ENCODE measurements at places on chromosomes 16 and 17.

GRCh38 chr16:85749771-85750145 lies 1.1 kb downstream of the C16orf74 start:
- no peak for DNase-seq
- H3K27ac ChIP-seq: no peak overlapping the region
- H3K27me3 ChIP-seq: no peaks in the 10 kb centered on the region
- H3K4me3 ChIP-seq: peak overlapping the region; percentile 57
- peaks cover 44% of the 10 kb centered on the region for H3K4me1 ChIP-seq

DNA sequence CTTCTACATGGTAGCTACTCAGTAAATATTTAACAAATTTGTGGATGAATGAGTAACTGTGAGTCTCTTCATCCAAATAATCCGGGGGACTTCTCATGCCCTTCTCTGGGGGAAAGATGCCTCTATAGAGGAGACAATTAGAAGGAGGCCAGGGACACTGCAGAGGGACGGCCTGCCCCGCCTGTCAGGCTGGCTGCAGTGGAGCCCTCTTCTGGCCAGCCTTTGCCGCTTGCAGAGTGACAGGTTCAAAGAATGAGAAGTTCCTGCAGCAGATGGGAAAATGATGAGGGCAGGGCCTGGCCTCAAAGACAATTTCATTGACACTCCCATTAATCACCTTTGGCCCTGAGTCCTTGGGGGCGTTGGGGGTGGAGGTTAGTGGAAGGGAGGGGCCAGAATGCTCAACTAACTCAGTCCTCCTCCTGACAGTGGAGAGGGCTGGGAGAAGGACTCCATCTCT lies 339.0 kb downstream of the MAF start:
- no peaks in the 10 kb centered on the region for H3K36me3 ChIP-seq
- no peak overlapping the region for H3K27ac ChIP-seq
- H3K4me1 ChIP-seq: no peaks in the 10 kb centered on the region
- no peak for DNase-seq
- H3K4me3 ChIP-seq: no peak overlapping the region

DNA sequence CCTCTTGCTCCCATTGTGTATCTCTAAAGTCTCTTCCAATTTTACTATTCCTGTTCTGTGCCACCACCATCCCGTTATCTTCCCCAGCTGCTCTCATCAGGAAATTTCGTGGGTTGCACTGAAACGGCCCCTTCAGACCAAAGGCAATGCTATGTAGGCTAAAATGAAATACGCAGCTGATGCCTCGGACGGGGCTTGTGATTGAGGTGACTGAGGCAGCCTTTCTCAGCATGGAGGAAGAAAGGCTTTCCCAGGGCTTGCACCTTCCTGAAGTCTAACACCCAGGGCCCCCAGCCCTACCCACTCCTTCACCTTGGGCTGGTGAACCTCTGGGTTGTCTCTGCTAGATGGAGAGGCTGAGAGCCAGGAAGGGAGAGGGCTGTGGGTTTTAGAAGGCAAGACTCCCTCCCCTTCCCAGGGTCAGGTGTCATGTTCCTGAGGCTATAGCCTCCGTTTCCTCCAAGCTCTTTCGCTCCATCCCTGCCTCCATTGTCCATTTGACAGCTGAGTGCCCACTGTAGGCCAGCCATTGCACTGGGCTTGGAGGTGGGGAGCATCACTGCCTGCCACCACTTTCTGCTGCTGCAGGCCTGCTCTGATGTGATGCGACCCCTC lies 7.8 kb downstream of the CCDC200 start:
- H3K4me3 ChIP-seq: no peak overlapping the region
- H3K36me3 ChIP-seq: peaks cover 20% of the 10 kb centered on the region
- H3K27me3 ChIP-seq: no peaks in the 10 kb centered on the region

DNA sequence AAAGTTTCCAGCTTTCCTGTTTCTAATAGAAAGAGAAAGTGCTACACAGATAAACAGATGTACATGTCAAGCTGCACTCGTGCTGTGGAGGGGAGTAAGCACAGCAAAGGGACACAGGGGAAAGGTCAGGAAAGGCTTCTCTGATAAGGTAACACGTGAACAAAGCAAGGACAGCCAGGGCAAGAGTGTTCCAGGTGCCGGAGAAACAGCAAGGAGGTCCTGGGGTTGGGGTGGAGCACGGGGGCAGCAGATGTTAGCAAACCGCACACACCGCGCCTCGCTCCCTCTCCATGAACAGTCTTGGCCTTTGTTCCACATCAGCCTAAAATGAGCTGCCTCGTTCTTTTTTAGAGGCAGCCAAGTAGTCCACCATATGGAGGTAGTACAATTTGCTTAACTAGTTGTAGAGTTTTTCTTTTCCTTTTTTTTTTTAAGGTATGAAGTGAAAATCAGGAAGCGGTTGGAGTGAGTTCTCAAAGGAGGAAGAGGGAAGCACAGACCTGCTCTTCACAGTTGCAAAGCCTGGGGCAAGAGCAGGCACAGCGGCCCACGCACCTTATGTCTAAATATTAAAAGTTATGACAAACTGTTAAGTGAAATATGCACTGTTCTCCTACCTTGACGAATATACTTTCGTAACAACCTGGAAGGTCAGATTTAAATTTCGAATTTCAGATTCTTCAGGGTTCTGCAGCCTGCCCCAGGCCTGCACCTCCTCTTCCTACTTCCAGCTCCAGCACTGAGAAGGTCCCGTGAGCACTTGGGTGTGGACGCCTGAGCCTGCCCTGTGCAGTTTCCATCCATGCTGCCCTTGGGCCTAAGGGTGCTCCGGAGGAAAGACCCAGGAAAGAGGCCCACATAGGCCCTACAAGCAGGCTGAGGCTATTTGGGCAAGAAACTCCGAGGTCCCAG lies 41.5 kb upstream of the RPH3AL start:
- H3K36me3 ChIP-seq: no peaks in the 10 kb centered on the region
- no peak overlapping the region for H3K4me3 ChIP-seq
- no peaks in the 10 kb centered on the region for H3K4me1 ChIP-seq
- peaks cover 4% of the 10 kb centered on the region for H3K27me3 ChIP-seq
- no peak for DNase-seq

GRCh38 chr17:39271546-39271945 lies 45.8 kb upstream of the STAC2 start:
- no peak for DNase-seq
- no peak overlapping the region for H3K4me3 ChIP-seq
- H3K36me3 ChIP-seq: peaks cover 3% of the 10 kb centered on the region
- H3K27ac ChIP-seq: no peak overlapping the region
- H3K4me1 ChIP-seq: no peaks in the 10 kb centered on the region

DNA sequence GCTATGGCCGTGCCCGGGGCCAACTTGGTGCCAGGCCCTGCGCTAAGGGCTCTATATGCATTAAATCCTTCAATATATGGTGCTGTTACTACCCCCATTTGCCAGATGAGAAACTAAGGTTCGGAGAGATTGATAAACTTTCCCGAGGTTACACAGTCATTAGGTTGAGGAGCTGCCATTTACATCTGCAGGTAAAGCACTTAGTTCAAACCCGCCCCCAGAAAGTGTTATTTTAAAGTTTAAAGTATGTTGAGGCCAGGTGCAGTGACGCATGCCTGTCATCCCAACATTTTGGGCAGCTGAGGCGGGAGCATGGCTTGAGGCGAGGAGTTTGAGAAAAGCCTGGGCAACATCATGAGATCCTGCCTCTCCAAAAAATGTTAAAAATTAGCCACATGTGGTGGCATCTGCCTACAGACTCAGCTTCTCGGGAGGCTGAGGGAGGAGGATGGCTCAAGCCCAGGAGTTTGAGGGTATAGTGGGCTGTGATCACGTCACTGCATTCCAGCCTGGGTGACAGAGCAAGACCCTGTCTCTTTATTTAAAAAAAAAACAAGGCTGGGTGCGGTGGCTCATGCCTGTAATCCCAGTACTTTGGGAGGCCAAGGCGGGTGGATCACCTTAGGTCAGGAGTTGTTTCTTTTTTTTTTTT lies 264.7 kb downstream of the PARN start:
- no peaks in the 10 kb centered on the region for H3K36me3 ChIP-seq
- H3K4me3 ChIP-seq: no peak overlapping the region
- H3K27ac ChIP-seq: no peak overlapping the region
- no peaks in the 10 kb centered on the region for H3K27me3 ChIP-seq

DNA sequence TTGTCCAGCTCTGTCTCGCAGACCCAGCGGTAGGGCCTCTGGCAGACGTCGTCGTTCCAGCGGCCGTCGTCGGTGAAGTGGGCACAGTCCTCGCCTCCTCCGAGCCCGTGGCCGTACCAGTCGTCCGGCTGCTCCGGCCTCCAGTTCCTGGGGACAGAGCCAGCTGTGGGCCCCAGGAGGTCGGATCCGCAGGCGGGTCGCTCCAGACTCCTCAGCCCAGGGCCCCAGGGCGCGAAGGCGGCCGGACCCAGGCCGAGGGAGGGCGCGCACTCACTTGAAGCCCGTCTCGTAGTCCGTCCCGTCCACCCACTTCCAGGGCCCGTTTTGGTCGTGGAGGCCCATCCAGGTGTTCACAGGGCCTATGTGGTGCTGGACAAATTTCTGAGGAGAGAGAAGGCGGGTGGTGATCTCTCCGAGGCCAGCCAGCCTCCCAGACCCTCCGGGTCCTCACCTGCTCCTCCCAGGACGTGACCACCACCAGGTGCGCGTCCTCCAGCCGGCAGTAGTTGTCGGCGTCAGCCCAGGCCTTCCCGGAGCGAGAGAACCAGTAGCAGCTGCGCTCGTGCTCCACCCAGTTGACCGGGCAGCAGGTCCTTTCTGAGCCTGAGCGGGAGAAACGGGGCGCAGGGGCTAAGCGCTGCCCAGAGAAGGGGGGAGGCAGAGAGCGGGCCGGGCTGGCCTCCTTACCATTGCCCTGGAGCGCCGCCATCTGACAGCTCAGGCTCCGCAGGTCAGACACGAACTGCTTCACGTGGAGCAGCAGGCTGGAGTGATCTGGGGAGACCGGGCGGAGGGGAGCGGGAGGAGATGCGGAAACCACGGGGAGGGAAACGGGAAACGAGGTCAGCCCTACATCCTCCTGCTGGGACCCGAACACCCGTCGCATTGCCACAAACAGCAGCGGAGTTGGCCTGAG lies 5.2 kb downstream of the ASGR1 start:
- H3K4me1 ChIP-seq: peaks cover 17% of the 10 kb centered on the region
- H3K27ac ChIP-seq: no peak overlapping the region
- H3K4me3 ChIP-seq: no peak overlapping the region
- H3K36me3 ChIP-seq: no peaks in the 10 kb centered on the region

- H3K4me1 ChIP-seq: peaks cover 8% of the 10 kb centered on the region
- DNase-seq: peak; percentile 73
- no peak overlapping the region for H3K27ac ChIP-seq
- no peak overlapping the region for H3K4me3 ChIP-seq
- H3K27me3 ChIP-seq: no peaks in the 10 kb centered on the region
- no peaks in the 10 kb centered on the region for H3K36me3 ChIP-seq
Observed at GRCh38 chr17:78294776-78295175, 63.3 kb downstream of the TMEM235 start.

DNA sequence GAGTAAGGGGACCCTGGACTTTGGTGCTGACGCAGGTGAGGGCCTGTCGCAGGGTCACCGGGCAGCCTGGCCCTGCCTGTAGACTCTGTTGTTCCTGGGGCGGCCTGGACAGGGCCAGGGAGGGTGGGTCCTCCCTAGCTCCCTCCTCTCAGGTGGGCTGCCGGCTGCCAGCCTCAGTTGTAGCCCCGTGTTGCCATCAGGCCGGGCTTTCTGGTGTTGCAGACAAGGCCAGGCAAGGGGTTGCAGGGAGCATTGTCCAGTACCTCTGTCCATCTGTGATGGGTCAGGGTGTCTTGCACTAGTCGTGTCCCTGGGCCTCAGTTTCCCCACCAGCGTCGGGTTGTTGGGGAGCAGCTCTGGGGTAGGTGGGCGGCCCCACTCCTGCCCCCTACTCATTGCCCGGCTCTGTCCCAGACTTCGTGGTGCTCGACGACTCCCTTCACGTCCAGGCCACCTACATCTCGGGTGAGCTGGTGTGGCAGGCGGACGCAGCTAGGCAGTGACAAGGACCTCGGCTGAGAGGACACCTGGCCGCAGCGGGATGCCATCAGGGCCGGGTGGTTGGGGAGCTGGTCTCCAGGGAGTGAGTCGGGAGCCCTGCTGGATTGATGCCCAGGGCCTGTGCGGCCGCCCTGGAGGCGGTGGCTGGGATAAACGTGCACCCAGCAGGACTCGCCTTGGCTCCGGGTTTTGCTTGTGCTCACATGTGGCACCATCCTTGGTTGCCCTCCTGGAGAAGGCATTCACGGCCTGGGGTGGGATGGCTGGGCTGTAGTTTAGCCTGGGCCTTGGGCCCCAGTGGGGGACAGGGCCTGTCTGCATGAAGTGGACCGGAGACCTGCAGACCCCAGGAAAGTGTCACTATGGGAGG lies 1.9 kb downstream of the CEMP1 start:
- no peak overlapping the region for H3K4me3 ChIP-seq
- no peak overlapping the region for H3K27ac ChIP-seq
- H3K27me3 ChIP-seq: no peaks in the 10 kb centered on the region
- peaks cover 16% of the 10 kb centered on the region for H3K4me1 ChIP-seq

DNA sequence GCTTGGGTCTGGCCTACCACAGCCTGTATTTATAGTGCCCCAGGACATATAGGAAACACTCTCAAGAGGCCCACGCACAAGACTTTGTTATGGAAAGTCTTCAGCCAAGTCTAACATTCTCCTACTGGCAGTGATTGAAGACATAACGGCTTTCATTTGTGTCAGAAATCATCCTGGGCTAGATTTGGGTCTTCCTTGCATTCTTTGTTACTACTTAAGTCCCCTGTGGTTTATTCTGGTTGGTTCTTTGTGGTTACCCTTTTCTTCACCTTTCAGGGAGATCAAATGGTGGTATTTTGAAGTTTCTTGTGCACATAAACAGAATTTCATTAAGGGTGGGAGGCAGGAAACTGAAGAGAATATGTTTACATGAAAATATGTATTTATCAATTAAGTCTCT lies 37.7 kb downstream of the REXO5 start:
- peak; percentile 31 for DNase-seq
- H3K27ac ChIP-seq: no peak overlapping the region
- no peaks in the 10 kb centered on the region for H3K27me3 ChIP-seq

DNA sequence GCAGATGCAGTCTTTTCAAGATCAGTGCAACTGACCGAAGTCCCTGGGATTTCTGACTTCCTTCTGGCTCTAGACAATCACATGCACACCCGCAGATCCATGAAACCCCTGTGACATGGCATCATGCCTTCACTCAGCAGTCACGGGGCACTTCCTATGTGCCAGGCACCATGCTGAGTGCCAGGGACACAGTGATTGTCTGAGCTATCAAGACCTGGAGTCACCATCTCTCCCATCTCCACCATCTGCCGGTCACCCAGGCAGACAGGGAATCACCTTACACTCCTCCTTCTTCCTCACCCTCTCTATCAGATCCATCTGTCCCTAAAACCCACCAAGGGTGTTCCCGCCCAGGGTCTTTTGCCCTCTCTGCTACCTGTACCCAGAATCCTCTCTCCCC lies 5.3 kb downstream of the BEAN1 start:
- no peak overlapping the region for H3K27ac ChIP-seq
- H3K4me1 ChIP-seq: peaks cover 12% of the 10 kb centered on the region
- no peaks in the 10 kb centered on the region for H3K36me3 ChIP-seq
- peaks cover 30% of the 10 kb centered on the region for H3K27me3 ChIP-seq
- no peak overlapping the region for H3K4me3 ChIP-seq
- no peak for DNase-seq

DNA sequence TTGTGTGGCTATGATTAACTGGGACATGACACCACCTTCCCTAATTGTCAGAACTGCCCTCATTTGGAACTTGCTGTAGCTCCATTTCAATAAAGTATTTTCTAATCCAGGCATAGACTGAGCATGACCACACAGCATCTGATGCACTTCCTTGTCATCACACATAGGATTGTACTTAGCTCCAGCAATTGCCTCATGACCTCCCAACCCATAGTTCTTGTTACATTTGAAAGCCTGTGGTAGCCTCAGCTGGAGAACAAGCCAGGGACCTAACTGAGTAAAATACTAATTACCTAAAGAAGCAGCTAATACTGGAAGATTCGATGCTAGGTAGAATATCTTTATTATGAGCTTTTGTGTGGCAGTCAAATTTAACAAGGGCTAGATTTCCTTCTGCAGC lies 187.3 kb upstream of the KIF2B start:
- no peak overlapping the region for H3K27ac ChIP-seq
- H3K36me3 ChIP-seq: no peaks in the 10 kb centered on the region
- H3K4me3 ChIP-seq: no peak overlapping the region

Measured in astrocyte (in vitro differentiated cells and primary cell).